ENCODE measurements at places on chromosomes 16 and 17.

GRCh38 chr17:40074175-40074512 is 11.4 kb downstream of the THRA start:
- no peak for DNase-seq

GRCh38 chr17:48351911-48352332 is 78.1 kb downstream of the SKAP1 start:
- no peak for DNase-seq

GRCh38 chr16:78668393-78668792 is 568.9 kb downstream of the WWOX start:
- no peak for DNase-seq

GRCh38 chr17:81165246-81166032 is at the start of gene PVALEF:
Gene PVALEF, plus strand, starts transcription at chr17:81165507. Its CDS starts 15,720 bp downstream, at chr17:81181227.
- no peak for DNase-seq

DNA sequence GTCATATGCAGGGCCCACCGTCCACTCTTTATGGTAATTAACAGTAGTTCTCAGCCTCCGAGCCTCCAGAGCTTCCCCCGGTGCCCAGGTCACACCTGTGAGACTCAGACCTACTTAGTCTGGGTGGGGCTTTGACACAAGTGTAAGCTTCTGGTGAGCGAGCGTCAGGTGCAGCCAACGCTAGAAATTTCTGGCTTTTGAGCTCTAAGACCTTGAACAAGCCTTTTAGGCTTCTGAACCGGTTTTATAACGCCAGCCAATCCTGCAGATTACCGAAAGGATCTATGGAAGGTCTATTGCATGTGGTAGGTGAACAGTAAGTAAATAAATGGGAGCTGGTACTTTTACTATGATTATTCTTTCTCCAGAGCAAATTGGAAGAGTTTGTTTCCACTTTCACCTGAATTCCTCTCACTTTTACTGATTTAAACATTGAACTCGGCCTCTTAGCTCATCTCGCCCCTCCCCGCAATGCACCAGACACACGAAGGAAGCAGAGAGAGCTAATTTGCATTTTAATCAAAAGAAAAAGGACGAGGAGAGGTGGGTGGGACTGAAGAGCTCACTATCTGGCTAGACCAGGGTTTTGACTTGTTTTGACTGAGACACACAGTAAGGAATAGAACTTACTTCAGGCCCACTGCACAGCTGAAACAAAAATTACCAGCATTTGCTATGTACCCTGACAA is 47.1 kb downstream of the ABAT start:
- no peak for DNase-seq

DNA sequence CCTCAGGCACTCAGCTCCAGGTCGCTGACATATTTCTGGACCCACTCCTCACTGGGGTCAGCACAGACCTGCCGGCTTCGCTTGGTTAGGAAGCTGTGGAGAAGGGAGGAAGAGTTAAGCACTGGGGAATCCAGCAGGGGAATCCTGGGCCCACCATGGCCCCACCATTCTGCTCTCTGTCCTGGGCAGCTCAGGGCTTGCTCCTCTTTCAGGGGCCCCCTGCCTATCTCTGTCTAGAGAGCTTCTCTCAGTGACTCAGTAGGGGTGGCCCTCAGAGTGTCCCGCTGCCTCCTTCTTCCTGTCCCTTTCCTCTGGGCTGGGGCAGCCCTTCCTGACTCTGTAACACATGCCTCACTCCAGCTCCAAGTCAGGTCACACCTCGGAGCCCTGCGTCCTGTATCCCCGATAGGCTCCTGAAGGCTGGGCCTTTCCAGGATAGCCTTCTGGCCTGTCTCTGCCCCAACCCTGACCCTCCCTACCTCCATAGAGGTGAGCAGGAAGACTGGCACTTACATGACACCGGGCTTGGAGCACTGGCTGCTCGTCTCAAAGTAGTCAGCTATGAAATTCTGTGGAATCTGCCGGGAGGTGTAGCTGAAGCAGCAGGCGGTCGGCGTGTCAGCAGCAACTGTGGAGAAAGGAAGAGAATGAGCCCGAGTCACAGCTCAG is 1.1 kb downstream of the CCL3 start:
- no peak for DNase-seq

GRCh38 chr17:33978889-33979288 is 276.2 kb upstream of the CCL2 start:
- no peak for DNase-seq

- no peak for DNase-seq
Measured at GRCh38 chr17:6657633-6658287, 6.2 kb downstream of the C17orf100 start.

DNA sequence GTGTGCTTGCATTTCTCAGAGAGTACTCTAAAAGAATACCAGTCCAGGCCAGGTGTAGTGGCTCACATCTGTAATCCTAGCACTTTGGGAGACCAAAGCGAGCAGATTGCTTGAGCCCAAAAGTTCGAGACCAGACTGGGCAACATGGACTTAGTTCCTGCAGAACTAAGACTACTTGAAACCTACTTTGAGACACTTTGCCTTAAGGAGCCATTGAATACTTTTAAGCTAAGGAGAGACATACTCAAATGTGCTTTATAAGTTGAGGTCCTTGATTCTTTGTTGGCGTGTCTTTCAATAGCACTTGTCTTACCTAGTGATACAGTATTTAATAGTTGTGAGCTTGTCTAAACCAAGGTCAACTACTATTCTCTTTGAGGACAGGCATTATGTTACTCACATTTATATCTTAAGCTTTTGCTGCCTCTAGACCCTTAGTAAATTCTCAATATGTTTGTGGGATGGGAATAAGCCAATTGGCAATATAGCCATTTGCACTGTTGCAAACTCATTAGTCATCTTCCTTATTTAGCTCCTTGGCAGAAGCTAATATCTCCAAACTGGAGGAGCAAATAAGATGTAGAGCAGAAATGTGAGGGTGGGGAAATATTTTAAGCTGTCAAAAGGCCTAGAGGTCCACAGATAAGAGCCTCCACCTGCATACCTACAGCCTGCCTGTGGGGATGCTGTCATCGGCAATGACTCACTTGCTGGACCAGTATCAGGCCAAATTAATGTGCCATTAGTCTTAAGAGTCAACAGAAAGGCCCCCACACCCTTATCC is 16.3 kb downstream of the SCPEP1 start:
- DNase-seq: no peak

DNA sequence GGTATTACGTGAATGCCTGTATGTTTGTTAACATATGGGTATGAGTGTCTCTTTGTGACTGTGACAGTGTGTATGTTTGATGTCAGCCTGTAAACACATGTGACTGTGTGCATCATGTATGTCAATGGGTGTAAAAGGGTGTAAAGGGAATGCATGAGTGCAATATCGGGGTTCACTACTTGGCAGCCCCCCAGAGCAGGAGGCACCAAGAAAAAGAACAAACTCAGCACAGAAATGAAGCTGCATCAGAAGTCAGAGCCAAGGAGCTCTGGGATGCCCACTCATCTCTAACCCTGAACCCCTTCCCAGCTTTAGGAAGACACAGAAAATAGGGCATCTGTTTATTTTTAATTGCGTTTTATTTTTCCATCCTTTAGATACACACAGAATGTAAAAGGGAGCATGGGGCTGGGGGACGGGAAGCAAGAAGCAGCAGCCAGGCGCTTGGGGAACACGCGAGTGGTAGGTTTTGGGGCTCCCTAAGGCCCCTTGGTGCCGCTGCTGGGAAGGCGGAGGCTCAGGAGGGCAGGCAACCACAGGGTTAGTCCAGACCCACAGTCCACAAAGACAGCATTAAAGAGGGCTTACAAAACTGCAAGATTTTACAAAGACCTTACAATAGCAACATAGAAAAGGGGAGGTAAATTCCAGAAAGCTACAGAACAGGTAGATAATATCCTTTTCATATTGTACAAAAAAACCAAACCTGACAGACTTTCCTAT is 2.3 kb upstream of the HOXB6 start:
- DNase-seq: no peak

- no peak for DNase-seq
Measured at GRCh38 chr16:17989255-17989654, 347.3 kb downstream of the NPIPA8 start.

- no peak for DNase-seq
Measured at GRCh38 chr16:72532906-72533410, 361.0 kb upstream of the PMFBP1 start.

DNA sequence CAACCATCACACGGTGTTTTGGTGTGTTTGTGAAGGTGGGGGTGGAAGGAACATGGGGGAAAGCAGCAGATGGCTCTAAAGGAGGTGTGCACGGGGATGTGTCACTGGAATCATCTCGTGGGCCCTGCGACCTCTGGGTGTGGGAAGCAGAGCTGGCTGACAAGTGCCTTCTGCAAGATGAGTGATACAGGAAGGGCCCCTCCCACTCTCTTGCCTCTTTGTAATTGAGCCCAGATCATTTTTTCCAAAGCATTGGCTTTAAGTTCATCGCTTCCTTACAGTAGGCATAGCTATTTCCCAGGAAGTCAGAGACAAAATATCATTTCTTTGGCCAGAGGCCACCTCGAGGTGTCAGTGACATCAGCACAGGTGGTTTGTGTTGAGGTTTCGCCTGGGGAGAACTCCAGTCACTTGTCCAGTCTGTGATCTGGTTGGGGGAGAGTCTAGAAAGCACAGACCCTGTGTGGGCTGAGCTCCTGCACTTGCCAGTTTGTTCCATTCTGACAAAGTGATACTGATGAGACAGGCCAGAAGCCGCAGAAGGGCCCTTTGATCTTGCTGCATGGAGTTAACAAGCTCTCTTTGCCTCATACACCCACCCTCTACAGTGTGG is 20.6 kb upstream of the SNTB2 start:
- DNase-seq: no peak

GRCh38 chr16:4415538-4416199 is 727 bp downstream of the CORO7 start:
- no peak for DNase-seq

- no peak for DNase-seq
Measured at GRCh38 chr16:75550211-75550662, 5.8 kb downstream of the TMEM231 start.

DNA sequence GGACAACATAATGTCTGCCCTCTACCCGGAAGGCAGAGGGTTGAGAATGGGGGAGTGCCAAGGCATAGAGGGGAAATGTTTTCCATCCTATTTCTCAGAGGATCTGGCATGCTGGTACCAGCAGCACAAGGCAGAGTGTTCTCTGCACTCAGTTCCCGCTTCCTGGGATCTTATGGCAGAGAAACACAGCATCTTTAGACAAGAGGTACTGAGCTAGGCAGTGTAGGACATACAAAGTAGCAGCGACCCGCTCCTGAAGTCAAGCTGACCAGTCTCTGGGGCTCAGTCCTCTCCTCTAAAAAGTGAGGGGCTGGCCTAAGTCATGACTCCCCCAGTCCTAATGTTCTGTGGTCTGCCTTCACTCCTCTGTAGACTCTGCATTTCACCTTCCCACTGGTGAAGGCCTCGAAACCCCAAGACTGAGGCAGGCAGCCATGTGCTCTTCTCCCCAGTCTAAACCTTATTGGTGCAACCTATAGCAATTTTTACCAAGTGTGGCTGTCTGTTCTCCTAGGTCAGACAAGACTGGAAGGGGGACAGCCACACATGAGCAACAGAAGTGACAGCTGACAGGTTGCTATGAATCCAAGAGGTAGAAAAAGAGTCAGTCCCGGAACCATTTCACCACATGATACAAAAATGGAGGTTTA is 11.3 kb upstream of the TSPOAP1 start:
- no peak for DNase-seq
